Pancreas (tissue), 10 donors: ENCODE measurements at places on chromosomes 3 and 15. TPM values are rescaled to one million over a fixed set of nuclear protein-coding genes. Genes with fewer than 3 reads are reported as not detected.

Gene GPR62
- 0.09 TPM for total RNA-seq

Gene DNAJC13
- 23.2 TPM for total RNA-seq

Gene PLSCR4
- total RNA-seq: 21.8 TPM

Gene IFRD2
- total RNA-seq: 53.3 TPM

Gene TERC
- total RNA-seq: 10.3 TPM

Gene UBAP1L
- 2.1 TPM for total RNA-seq

DNA sequence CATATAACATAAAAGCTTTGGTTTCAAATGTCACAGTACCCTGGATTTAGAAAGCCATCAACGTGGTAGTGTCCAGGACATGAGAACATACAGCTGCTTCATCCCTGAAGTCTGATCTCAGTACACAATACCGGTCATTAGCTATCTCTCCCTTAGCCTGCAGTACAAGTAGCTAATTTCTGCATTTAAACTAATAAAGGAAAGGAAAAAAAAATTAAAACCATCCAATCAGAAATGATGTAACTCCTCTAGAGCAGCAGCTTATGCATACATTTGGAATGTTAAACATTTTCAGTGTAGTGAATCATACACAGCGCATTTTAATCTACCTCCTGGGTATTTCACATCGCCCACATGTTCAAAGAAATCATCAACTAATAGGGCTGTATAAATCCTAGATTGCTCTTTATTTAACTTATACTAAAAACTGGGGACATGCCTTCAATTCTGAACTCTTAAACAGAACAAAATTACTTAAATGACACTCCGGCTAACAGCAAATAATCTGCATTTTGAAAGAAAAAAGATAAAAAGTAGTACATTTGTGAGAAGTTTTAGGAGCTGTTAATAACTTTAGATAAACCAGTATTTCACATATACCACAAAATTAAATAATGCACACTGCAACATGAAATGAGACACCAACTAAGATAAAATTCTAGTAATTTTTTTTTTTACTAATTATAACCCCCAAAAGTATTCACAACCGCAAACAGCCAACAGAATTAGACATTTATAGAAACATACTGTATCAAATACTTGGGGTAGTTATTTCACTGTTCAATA is 3.7 kb downstream of the IGF2BP2 start:
- no peak overlapping the region for H3K27ac ChIP-seq
- no peak for DNase-seq
- peaks cover 7% of the 10 kb centered on the region for H3K27me3 ChIP-seq
- H3K36me3 ChIP-seq: no peaks in the 10 kb centered on the region
- H3K4me1 ChIP-seq: peaks cover 8% of the 10 kb centered on the region
- H3K4me3 ChIP-seq: no peak overlapping the region

GRCh38 chr15:85772668-85773067 is 22.1 kb downstream of the KLHL25 start:
- H3K36me3 ChIP-seq: no peaks in the 10 kb centered on the region
- H3K27ac ChIP-seq: no peak overlapping the region
- no peak overlapping the region for H3K4me3 ChIP-seq
- no peaks in the 10 kb centered on the region for H3K4me1 ChIP-seq
- no peaks in the 10 kb centered on the region for H3K27me3 ChIP-seq

GRCh38 chr3:173630849-173631248 is 233.3 kb downstream of the NLGN1 start:
- no peak overlapping the region for H3K4me3 ChIP-seq
- peaks cover 16% of the 10 kb centered on the region for H3K4me1 ChIP-seq
- H3K27me3 ChIP-seq: no peaks in the 10 kb centered on the region
- H3K36me3 ChIP-seq: no peaks in the 10 kb centered on the region

DNA sequence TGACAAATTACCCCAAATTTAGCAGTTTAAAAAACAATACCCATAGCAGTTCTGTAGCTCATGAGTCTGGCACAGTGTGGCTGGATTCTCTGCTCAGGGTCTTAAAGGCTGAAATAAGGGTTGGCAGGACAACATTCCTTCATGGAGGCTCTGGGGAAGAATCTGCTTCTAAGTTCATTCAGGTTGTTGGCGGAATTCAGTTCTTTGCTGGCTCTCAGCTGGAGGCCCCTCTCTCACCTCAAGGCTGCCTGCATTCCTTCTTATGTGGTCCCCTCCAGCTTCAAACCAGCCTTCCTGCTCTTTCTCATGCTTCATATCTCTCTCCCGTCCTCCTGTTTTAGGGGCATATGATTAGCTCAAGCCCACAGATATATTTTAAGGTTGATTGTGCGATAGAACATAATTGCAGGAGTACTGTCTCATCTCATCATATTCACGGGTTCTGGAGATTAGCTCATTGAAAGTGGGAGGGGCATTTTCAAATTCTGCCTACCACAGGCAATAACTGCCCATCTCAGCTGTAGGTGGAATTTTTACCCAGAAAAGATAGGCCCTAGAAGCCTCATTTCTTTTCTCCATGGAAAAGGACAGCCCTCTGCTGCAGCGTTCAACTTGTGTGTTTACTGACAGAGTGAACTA is 5.6 kb upstream of the ZBTB47 start:
- H3K4me3 ChIP-seq: no peak overlapping the region
- H3K27ac ChIP-seq: no peak overlapping the region
- H3K4me1 ChIP-seq: no peaks in the 10 kb centered on the region

DNA sequence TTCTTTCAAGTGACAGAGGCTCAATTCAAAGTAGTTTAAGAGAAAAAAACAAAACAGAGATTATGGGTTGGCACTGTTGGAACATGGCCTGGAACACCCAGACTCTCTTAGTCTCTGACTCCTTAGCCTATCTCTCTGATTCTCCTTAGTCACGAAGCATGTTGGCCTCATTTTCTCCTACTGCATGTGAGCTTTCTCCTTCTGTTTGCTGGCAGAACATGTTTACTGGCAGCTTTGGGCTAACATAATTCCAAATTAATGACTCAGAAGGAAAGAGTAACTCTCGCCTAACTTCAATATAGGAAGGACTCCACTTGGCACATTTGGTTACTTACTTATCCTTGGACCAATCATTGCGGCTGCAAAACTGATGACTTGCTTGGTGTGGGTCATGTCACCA is 21.7 kb upstream of the CCDC39 start:
- H3K27me3 ChIP-seq: no peaks in the 10 kb centered on the region
- H3K36me3 ChIP-seq: no peaks in the 10 kb centered on the region
- no peak for DNase-seq
- H3K4me3 ChIP-seq: no peak overlapping the region

DNA sequence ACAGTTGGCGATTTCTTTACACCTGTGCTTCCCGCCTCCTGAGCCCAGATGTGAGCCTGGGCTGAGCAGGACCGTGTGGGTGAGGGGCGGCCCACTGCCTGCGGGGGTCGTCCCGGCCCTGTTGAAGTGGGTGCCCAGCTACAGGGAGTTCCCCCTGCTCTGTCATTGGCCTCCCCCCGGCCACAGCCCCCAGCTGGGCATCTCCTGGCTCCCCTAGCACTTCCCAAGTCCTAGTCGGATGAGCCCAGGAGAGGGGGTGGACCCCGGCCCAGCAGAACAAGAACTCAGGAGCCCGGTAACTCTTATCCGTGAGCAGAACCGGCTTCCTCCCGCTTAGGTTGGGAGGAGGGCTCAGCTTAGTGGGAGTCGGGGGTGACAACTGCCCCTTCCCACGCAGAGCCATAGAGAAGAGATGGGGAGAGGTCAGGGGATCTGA is 757 bp downstream of the PAQR5 start:
- H3K36me3 ChIP-seq: no peaks in the 10 kb centered on the region
- peak overlapping the region; percentile 71 for H3K4me3 ChIP-seq
- H3K27ac ChIP-seq: peak overlapping the region; percentile 22
- DNase-seq: no peak

- no peaks in the 10 kb centered on the region for H3K36me3 ChIP-seq
- H3K27ac ChIP-seq: no peak overlapping the region
- no peak for DNase-seq
- H3K27me3 ChIP-seq: no peaks in the 10 kb centered on the region
- H3K4me1 ChIP-seq: no peaks in the 10 kb centered on the region
Observed at GRCh38 chr3:53671192-53671960, 174.8 kb downstream of the CHDH start.
